ENCODE measurements at places on chromosomes 13 and 19.

GRCh38 chr13:113905018-113905417 lies 41.1 kb upstream of the GAS6 start:
- DNase-seq: no peak

DNA sequence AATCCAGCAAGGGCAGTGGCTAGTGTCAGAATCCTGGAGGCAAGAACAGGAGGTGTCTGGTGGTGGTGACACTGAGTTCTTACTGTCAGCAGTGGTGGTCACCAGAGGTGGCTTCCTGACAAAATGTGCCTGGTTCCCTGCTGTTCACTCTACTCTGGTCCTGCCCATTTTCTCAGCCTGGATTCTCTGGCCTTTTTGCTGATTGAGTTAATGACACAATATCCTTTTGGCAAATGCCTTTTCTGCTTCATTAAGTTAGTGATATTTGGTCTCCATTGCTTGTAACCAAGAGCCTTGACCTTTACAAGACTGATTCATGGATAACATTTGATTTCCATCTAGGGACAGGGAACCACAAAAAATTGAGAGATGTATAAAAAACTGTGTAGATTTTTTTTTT lies 51.1 kb downstream of the RFC3 start:
- no peak for DNase-seq

DNA sequence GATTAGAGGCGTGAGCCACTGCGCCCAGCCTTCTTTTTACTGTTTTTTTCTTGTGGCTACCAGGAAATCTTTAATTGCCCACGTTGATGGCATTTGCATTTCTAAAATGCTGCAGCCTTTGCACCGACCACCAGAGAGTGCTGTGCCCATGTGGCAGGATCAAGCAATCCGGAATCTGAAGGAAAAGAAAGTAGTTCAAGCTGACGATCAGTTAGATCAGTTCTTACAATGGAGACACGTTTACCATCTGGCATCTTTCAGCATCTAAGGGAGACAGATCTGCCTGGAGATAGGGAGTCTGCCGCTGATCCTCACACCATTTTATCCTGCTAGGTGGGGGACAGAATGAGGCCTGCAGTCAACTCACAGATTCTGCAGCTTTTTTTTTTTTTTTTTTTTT lies 19.9 kb downstream of the TINCR start:
- no peak for DNase-seq

DNA sequence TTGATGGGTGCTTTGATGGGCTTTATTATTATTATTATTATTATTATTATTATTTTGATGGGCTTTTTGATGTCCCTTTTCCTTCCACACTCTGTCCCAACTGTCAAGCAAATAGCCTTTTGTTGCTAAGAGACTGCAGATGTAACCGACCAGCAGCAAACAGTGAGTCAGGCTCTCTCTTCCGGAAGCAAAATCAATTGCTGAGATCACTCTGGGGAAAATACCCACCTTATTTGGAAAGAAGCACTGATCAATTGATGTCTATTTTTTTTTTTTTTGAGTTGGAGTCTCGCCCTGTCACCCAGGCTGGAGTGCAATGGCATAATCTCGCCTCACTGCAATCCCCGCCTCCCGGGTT lies 2.9 kb downstream of the LDLR start:
- DNase-seq: no peak

- no peak for DNase-seq
Observed at GRCh38 chr13:78610381-78610883, 7.1 kb upstream of the POU4F1 start.

Data from GM04503 (cell line).